PC-3 (cell line): ENCODE measurements at places on chromosomes 2 and 18.

- no peak for DNase-seq
These were observed 228.1 kb upstream of the TRIB2 start for GRCh38 chr2:12488352-12489318.

- DNase-seq: no peak
These were observed 6.6 kb upstream of the STEAP3 start for GRCh38 chr2:119216994-119217393.

DNA sequence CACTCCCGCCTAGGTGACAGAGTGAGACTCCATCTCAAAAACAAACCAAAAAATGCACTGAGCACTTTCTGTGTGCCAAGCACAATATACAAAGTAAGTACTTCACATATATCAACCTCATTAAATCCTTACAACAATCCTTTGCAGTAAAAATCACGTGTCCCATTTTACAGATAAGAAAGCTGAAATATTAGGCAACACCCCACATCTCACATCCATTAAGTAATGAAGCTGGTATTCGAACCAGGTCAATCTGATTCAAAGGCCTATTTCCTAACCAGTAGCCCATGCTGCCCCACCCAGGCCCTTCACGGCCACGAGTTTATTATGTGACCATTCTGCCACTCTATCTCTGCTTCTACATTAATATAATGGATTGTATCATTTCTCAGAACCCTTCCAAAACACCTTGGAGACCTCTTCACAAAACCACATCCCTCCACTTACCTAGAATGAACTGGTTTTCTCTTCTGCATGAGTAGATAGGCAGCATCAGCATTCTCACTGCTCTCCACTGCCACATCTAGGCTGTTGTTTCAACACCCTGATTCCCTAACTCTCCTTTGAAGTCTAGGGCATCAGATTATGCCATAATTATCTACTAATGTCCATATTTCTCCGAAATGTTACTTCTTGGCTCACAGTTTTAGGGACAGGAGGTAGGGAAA, 3.1 kb upstream of the EXOC6B start:
- no peak for DNase-seq

GRCh38 chr2:64515086-64515485, 9.0 kb upstream of the AFTPH start:
- DNase-seq: no peak

- DNase-seq: peak; percentile 56
These were observed 43.1 kb downstream of the INPP4A start for GRCh38 chr2:98487806-98488189.

DNA sequence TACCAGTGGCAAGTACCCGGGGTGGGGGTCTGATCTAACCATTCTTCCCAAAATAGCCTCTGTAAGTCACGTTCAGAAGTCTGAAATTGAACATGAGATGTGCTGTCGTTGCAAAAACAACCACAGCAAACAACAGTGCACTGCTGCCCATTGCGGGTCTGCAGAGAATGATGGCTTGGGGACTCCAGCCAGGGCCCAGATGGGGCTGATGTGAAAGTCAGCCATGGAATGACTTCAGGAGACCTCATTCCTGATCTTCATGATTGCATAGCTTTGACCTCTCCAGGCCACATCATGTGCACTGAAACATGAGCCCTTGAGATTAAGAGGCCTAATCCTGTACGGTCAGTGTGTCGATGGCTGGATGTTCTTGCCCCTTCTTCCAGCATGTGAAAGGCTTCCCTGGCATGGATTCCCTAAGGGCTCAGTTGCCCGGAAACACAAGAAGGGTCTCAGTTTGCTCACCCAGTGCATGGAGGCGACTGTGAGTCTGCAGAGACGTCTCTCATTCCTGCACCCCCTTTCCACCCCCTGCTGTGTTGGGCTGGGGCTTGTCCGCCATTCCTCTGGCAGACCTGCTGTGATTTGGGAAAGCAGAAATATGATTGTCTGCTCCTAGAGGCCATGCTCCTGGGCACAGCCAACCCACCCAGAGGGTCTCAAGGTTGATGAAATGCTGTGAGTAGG, 191.6 kb downstream of the SEPTIN10 start:
- DNase-seq: no peak

GRCh38 chr2:16262526-16263178, 322.3 kb downstream of the MYCN start:
- DNase-seq: no peak
